Stimulated activated CD8-positive, alpha-beta memory T cell treated with anti-CD3 and anti-CD28 coated beads, Interleukin-4, amount 100 ng/mL, for 48 hours (primary cell): ENCODE measurements at places on chromosomes 6 and 20.

DNA sequence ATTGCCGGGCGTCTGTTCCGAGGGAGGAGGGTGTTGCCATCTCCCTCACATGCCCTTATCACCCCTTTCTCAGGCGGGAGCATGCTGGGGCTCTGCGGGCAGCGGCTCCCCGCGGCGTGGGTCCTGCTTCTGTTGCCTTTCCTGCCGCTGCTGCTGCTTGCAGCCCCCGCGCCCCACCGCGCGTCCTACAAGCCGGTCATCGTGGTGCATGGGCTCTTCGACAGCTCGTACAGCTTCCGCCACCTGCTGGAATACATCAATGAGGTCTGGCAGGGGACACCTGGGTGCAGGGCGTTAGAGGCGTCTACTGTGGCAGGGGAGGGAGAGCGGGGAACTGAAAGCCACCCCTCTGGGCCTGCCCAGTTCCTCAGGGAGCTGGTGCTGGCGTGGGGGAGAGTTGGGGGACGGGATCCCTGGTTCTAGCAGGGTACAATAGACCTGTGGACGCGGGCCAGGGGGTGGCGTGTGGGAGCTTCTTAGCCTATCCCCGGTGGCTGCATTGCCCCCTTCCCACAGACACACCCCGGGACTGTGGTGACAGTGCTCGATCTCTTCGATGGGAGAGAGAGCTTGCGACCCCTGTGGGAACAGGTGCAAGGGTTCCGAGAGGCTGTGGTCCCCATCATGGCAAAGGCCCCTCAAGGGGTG lies 697 bp downstream of the PPT2 start:
- peak; percentile 68 for DNase-seq

- no peak for DNase-seq
Measured at GRCh38 chr20:3846378-3846739, 275 bp upstream of the MAVS start.

DNA sequence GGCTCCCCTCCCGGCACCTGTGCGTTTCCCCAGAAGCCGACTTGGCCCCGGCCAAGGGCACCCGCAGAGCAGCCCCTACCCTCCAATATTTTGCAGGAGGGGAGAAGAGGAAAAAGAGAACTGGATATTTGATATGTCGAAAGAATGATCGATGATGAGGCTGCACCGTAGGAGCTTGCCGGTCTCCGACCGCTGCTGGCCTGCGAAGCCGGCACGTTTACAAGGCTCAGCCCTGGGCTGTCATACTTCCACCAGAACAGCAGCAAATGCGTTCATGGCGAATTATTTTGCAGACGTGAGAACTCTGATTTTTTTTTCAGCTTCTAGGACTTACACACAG lies 296.7 kb downstream of the TFAP2C start:
- no peak for DNase-seq

DNA sequence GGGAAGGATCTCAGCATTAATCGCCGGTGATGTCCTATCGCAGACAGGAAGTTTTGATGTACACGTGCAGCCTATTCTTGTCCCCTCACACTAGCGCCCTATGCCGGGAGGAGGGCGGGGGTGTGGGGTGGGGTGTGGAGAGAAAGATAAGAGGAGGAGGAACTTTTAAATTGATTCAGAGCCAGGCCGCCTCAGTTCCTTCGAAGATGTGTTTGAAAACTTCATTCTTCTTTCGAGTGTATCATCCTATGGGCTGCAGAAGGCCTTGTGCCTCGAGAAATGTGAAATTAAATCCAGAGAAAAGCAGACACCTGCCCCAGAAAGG lies 2.5 kb upstream of the POU3F2 start:
- no peak for DNase-seq
